NCI-H1105 treated with DMSO at 0.1 percent for 48 hours (cell line): ENCODE measurements at places on chromosomes 2 and 18.
A peak's percentile ranks its signal among the peaks of the same experiment; 100 is the strongest.

GRCh38 chr2:22904126-22904684, 480.8 kb upstream of the KLHL29 start:
- no peak for DNase-seq

DNA sequence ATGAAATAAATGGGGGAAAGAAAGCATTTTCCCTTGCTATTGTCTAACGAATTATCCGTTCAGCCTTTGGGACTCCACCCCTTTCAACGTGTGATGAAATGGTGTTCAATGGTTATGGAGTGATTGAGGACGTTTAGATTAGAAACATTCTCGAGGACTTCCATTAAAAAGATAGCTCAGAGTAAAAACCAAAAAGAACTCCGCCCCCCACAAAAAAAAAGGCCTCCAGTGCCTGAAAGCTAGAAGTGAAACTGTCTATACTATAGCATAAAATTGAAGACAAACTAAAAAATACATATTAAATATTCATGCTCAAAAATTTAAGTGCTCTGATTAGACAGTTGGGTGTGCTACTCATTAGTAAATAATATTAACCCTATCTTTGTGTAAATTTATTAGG, 3.0 kb upstream of the ZNF516 start:
- no peak for DNase-seq

GRCh38 chr18:26826656-26827235, 38.8 kb downstream of the AQP4 start:
- no peak for DNase-seq

DNA sequence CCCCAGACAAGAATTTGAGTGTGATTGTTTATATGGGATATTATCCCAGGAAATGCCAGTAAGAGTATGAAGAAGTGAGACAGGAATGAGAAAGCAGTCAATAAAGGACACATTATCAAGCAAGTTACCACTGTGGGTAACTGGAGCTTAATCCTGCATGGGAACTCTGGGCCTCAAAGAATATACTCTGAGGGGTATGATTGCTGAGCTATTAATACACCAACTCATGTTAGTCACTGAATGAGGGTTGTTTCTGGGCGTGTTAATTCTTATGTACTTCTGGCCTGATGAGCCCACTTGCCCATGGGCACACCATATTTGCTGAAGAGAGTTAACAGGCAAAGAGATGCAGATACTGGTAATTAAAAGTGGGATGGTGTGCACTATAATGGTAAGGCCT, 26.6 kb upstream of the PAIP2B start:
- DNase-seq = no peak

DNA sequence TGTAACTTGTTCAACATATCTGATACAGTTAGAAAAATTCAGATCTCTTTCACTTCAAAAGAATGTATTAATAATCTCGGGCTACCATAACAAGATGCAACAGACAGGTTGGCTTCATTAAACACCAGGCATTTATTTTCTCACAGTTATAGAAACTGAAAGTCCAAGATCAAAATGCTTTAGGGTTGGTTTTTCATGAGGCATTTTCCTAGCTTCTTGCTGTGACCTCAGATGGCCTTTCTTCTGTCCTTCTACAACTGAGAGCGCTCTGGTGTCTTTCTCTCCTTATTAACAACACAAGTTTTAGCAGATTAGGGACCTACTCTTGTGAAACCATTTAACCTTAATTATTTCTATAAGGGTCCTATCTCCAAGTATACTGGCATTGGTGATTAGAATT, 452.5 kb downstream of the ZNF804A start:
- no peak for DNase-seq

DNA sequence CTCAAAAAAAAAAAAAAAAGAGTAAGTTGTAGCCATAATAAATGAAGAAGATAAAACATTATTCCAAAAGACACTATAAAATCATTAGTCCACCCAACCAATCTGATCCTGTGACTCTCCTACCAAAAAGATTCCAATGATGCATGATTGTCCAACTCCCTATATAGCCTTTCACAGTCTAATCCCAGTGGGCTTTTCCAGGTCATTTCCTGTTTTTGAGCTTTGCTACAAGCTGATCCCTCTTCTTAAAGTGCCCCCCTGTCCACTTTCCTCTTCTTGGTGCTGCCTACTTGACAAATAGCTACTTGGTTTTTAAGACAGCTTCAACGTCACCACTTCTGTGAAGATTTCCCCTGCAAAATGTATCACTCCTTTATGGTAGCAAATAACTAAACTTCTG, 88.4 kb downstream of the SEMA4F start:
- DNase-seq = no peak

GRCh38 chr2:218802386-218802994, 20.5 kb downstream of the CYP27A1 start:
- DNase-seq = no peak

DNA sequence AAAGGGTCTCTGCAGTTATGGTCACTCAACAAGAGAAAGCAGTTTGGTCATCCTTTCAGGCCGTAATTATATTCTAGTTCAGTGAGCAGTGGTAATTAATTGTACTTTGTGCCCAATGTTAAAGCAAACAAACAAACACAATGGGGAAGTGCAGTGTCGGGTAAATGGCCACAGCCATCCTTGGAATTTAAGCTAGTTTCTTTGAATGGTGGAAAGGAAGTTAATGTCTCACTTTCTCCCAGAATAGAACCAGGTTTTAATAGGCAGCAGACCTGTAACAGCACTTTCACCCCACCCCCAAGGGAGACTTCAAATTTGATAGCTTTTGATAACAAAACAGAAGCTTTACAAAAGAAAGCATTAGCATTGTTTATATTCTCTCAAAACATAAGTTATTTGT, 20.0 kb upstream of the ITGAV start:
- DNase-seq = peak; percentile 2

GRCh38 chr18:48800876-48801727, 149.7 kb downstream of the SMAD7 start:
- DNase-seq = no peak

DNA sequence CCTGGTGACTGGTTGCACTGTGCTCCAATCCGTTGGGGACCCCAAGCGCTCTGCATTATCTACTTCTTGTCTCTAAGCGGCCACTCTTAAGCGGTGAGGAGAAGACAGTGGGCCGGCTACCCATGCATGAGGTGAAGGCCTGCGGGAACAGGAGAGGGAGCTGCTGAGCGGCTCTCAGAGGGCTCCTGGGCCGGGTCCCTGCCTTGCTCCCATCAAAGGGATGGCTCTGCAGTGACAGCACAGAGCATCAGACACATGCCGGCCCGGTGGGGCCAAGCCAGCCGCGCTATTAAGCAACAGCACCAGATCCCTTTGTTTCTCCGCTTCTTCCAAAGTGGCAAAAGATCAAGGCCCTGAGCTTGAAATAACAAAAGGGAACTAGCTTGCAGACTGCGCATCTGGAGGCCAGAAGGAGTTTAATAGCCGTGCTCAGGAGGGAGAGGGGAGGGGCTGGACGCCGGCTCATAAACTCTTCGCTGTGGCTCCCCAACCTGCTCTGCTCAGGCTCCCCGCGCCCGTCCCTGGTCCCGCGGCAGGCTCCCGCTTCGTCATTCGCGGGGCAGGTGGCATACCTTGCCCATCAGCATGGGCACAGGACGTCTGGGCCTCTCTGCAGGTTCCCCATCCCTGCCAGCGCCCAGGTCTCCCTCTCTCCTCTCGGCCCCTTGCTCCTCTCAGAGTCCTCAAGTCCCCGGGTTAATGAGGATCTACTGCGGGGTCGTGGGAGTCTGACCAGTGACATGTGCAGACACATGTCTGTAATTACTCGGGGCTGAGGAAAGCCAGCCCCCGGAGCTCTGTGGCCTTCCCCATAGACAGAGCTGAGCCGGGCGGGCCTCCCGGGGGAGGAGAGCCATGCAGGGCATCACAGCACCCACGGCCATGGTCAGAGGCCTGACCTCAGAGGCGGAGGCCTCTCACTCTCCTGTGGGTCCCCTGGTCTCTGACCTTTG, 96.7 kb downstream of the ASB1 start:
- no peak for DNase-seq

GRCh38 chr2:129255610-129256313, 723.7 kb upstream of the RAB6C start:
- DNase-seq = no peak

DNA sequence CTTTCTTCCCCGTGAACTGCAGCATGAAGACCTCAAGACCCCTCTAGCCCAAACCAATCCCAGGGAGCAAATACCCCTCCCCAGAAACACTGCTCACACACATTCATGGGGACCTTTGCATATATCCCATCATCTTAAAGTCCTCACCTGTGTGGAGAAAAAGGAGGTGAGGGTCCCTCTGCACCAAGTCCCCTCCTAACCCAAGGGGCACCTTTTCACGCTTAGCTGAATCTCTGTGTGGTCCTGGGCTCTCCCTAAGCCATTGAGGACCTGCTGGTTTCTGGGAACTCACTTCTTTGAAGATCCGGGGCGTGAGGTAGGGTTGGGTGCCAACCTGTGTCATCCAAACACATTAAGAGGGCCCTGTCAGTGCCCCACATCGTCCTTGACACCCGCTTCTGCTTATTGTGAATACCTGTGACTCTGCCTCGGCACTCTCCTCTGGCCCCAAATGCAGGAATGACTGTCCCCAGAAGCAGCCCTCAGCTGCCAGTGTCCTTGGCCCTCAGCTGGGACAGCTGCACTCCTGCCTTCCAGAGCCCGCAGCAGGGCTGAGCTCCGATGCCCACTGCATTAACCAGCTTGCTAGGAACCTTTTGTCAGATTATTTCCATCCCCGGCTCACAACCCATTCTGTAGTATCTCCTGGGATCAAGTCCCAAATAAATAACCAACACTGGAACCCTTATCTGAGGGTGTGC, 41.3 kb upstream of the ITM2C start:
- no peak for DNase-seq

- DNase-seq = no peak
Measured at GRCh38 chr2:134446383-134447017, 192.6 kb downstream of the MGAT5 start.

GRCh38 chr2:238083919-238084318, 16.2 kb upstream of the ESPNL start:
- no peak for DNase-seq

DNA sequence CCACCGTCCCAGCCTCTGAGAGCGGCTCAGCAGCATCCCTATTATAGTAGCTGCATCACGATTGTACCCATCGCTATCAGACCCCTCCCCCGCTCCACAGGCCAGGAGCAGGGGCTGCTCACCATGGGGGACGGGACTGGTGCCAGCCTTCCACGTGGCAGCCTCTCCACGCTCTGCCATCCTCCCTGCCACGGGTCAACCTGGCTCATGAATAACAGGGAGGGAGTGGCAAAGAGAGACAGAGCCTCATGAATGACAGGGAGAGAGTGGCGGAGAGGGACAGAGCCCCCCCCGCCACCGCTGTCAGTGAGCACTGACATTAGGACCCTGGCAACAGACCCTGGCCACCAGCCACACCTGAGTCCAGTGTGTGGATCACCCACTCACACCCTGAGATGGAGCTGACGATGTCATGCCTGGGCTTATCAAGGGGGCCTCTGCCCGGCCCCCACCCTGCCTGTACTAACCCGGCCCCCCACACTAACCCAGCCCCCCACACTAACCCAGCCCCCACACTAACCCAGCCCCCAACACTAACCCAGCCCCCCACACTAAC, 16.9 kb downstream of the CROCC2 start:
- no peak for DNase-seq

DNA sequence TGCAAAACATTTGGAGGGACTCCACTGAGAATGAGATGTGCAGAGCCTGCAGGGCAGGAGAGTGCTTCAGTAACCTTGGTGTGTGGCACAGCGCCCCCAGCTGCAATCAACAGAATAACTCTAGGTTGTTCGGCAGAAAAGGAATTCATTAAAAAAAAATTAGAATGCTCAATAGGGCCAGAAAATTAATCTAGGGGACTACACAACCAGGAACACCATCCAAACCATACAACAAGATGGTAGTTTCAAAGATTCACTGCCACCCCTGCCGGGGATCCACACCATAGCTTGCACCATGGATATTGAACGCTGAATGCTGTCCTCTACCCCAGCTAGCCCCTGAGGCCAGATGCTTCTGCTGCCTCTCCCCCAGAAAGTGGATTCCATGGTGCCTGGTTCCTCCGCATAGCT, 50.1 kb downstream of the THUMPD2 start:
- DNase-seq = no peak

DNA sequence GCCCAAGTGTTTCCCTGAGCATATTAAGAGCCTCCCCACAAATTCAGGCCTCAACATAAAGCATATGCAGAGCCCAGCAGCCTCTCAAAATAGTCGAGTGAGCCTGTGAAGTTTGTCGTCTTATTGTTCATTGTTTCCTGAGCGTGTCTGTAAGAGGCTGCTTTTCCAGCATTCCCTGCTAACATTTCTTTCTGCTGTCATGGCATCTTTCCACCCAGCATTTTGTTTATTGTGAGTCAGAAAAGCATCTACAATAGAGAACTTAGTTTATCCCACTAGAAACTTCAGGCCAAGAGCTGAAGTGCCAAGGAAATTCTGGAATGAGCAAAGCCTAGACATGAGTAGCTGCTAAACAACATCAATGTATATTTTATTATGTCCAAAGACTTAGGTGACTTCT, 46.3 kb upstream of the STAM2 start:
- DNase-seq = no peak

GRCh38 chr18:77062518-77063003, 70.0 kb downstream of the MBP start:
- no peak for DNase-seq

- DNase-seq = no peak
Measured at GRCh38 chr2:231339316-231339715, 56.2 kb upstream of the B3GNT7 start.

GRCh38 chr2:149100739-149101699, 62.5 kb downstream of the LYPD6B start:
- no peak for DNase-seq

DNA sequence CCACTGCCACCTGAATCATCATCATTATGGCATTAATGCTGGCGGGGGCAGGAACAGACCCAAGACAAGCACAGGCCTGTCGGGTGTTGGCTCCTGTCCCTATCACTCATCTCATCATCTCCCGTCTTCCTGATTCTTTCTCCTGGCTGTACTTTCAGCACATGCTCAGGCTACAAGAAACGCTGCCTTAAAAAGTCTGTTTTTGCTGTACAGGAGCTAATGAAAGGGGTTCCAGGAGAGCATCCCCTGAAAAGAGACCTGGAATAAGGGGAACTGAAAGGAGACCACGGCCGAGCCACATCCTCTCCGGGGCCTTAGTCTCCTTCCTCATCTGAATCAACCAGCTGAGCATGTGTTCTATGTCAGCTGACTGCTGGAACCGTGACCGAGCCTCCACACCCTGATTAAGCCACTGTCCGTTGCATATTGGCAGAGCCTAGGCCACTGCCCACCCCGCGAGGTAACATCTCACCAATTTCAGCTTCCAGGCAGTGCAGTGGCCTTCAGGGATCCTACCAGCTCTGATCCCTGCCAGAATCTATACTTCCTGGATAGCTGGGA, 62.6 kb downstream of the DNMT3A start:
- peak; percentile 87 for DNase-seq

DNA sequence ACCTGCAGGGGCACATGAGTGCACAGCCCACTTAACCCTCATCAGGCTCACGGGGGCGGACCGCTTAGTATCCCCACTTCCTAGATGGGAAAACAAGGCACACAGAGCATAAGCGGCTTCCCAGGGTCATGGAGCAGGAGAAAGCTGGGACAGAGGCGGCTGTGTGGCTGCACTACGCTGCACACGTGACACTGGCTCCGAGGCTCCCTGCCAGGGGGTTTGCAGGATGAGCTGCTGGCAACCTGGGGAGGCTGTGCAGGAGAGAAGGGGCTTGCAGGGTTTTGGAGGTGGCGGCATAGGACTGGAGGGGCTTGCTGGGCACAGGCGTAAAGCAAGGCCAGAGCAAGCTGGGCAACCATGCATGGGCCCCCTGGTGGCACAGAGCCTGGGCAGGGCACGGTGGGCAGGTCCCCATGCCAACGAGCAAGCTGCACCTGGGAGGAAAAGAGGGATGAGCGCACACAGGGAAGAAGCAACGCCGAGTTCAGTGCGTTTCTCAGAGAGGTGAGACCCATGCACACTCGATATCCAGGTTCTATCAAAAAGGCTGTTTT, 268.6 kb downstream of the HDAC4 start:
- no peak for DNase-seq
